ENCODE measurements at places on chromosomes 12 and 14. TPM values are rescaled to one million over a fixed set of nuclear protein-coding genes. Genes with fewer than 3 reads are reported as not detected.
A peak's percentile ranks its signal among the peaks of the same experiment; 100 is the strongest.

- H3K4me1 ChIP-seq = peaks cover 31% of the 10 kb centered on the region
- peak; percentile 99 for DNase-seq
- peaks cover 2% of the 10 kb centered on the region for H3K36me3 ChIP-seq
- no peaks in the 10 kb centered on the region for H3K27me3 ChIP-seq
- peak within 1 kb of the TSS; percentile 95 for H3K4me3 ChIP-seq
Observed at GRCh38 chr14:51239813-51240803, at the start of gene TMX1. TSS of gene TMX1 (plus strand) at chr14:51240247. CDS start at chr14:51240293, 46 bp downstream.

- no peak overlapping the region for H3K4me3 ChIP-seq
- H3K27me3 ChIP-seq = peaks cover 21% of the 10 kb centered on the region
- no peak overlapping the region for H3K27ac ChIP-seq
- no peaks in the 10 kb centered on the region for H3K36me3 ChIP-seq
- no peak for DNase-seq
Observed at GRCh38 chr12:124675881-124676713, 108.7 kb upstream of the NCOR2 start.

- peak overlapping the region; percentile 99 for H3K27ac ChIP-seq
- no peak for DNase-seq
- H3K4me3 ChIP-seq = peak overlapping the region; percentile 95
- peaks cover 25% of the 10 kb centered on the region for H3K4me1 ChIP-seq
- no peaks in the 10 kb centered on the region for H3K36me3 ChIP-seq
- no peaks in the 10 kb centered on the region for H3K27me3 ChIP-seq
Observed at GRCh38 chr12:48105321-48105866, 485 bp downstream of the SENP1 start.

DNA sequence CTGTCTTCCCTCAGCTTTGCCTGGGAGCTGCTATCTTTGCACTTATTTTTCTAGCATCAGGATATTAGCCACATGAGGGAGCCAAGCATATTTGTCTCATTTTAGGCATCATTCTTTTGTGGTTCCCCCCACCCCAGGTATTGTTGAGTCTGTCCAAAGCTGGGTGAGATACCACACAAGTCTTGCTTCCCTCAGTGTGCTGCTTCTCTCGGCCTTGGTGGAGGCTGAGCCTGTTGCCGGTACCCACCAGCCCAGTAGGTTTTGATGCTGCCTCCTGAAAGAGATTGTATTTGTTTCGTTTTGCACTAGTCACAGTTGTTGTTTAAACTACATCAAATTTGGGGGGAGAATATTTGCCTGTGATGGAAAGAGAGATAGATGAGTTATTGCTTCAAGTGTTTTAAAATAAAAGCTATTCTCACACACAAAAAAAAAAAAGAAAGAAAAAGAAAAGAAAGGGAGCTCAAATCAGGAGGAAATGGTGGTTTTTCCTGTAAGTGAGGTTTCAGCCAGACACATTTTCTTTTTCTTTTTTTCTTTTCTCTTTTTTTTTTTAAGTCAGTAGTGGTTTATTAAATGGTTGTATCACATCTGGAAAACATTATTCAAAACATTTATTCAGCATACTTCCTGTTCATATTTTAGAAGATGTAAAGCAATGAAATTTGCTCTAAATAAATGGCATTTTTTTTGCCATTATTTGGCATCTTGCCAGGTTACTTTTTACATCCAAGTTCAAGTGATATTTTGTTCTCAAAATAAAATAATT lies 58.5 kb downstream of the SLC4A8 start:
- no peak overlapping the region for H3K27ac ChIP-seq
- DNase-seq = no peak
- no peaks in the 10 kb centered on the region for H3K27me3 ChIP-seq
- H3K4me1 ChIP-seq = no peaks in the 10 kb centered on the region

DNA sequence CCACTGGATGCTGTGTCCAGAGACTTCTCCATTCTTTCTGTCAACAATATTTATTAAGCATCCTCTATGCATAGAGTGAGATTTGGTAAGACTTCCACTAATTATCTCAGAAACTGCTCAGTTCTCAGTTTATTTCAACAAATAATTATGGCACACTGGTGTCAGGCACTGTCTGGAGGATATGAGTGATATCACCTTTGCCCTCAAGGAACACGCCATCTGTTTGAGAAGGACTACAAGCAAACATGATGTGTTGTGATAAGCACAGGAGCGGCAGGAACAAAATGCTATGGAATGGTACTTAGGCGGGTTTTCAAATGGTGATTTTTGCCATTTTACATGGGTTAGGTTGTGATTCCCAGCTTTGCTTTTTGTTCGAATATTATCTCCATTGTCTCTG lies 229.2 kb downstream of the DPF3 start:
- H3K4me3 ChIP-seq = no peak overlapping the region
- no peak for DNase-seq
- no peaks in the 10 kb centered on the region for H3K4me1 ChIP-seq
- H3K27ac ChIP-seq = no peak overlapping the region

DNA sequence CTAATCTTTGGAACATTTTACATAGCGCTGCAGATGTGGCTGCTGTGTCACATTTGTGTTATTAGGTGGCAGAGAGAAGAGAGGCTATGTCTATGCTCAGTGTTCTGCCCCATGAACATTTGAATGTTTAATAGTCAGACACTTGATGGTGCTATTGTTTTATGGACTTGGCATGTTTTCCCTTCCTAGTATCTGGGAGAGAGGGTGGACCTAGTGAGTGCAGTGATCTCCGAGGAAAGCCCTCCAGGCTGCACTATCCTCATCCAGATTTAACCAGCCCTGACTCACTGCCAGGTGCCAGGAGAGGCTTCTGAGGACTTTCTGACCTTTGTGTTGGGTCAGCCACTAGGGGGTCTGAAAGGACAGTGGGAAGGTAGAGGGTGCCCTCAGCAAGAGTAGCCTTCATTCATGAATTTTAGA lies 24.3 kb downstream of the ZFC3H1 start:
- peaks cover 11% of the 10 kb centered on the region for H3K36me3 ChIP-seq
- no peaks in the 10 kb centered on the region for H3K27me3 ChIP-seq
- no peak overlapping the region for H3K4me3 ChIP-seq
- H3K4me1 ChIP-seq = no peaks in the 10 kb centered on the region
- peak; percentile 53 for DNase-seq

- H3K27me3 ChIP-seq = no peaks in the 10 kb centered on the region
- H3K4me1 ChIP-seq = no peaks in the 10 kb centered on the region
- no peaks in the 10 kb centered on the region for H3K36me3 ChIP-seq
- H3K4me3 ChIP-seq = no peak overlapping the region
Observed at GRCh38 chr14:95941897-95942296, 65.3 kb downstream of the TUNAR start.

ALX1 gene
- total RNA-seq = not detected

DNA sequence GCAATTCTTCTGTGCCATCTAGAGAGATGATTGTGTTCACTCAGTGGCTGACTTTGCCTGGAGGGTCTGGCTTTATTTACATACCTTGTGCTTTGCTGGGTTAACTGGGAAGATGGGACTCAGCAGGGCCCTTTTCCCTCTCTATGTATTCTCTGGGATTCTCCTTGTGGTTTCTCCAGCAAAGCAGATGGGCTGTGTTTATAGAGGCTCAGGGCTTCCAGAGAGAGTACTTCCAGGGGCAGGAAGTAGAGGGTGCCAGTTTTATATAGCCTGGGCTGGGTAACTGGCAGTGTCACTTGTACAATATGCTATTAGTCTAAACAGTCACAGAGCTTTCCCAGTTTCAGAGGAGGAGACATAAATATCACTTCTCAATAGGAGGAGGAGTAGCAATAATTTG lies 509.9 kb downstream of the DIO2 start:
- H3K27me3 ChIP-seq = no peaks in the 10 kb centered on the region
- no peaks in the 10 kb centered on the region for H3K36me3 ChIP-seq
- no peaks in the 10 kb centered on the region for H3K4me1 ChIP-seq
- no peak overlapping the region for H3K27ac ChIP-seq
- DNase-seq = no peak
- H3K4me3 ChIP-seq = no peak overlapping the region

ADAM21 gene
- 0.07 TPM for total RNA-seq

GRCh38 chr14:59301354-59301753 lies 112.9 kb downstream of the DAAM1 start:
- peaks cover 86% of the 10 kb centered on the region for H3K4me1 ChIP-seq
- H3K27me3 ChIP-seq = no peaks in the 10 kb centered on the region
- no peak overlapping the region for H3K27ac ChIP-seq
- H3K36me3 ChIP-seq = no peaks in the 10 kb centered on the region

DNA sequence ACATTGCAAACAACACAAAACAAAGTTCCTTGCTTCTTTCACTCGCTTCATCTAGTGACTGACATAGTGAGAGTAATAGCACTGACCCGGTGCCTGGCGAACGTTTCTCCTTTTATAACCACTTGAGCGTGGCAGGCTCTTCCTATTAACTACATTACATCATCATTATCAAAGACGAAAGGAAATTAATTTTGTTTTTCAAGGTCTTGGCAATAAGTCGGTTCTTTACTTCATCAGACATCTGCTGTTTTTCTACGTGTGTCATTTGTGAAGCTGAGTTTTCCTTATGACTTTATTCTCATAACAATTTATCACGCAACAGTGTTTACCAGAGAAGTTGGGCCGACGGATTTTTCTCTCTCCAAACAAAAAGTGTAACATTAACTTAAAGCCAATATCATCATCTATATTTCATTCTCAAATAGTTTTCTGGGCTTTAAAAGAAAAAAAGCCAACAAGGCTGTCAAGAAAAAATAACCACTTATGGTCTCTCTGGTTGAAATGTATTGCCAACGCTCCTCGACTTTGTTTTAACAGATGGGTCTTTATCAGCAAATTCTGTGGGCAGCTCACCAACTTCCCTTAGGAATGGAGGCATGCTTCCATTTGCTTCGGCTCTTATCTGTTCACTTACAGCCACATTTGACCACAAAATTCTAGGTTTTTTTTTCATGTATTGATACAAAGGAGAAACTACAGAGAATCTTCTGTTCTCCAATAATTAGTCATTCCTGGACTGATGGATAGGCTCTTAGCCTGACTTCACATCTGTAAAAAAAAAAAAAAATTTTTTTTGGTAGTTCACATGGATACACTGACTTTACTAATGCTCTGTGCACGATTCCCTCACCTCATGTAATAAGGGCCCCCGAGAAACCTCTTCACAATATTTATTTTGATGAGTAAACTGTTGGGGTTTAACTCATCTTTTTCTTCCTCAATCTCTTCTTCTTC lies 97.1 kb upstream of the CDKN3 start:
- 0 out of 2 replicates have a peak overlapping the region, but pooled peaks have one; percentile 20 for H3K4me3 ChIP-seq
- peaks cover 34% of the 10 kb centered on the region for H3K4me1 ChIP-seq
- no peak overlapping the region for H3K27ac ChIP-seq

GRCh38 chr12:75888874-75889613 lies 142.5 kb downstream of the PHLDA1 start:
- peaks cover 35% of the 10 kb centered on the region for H3K4me1 ChIP-seq
- H3K27ac ChIP-seq = no peak overlapping the region
- no peak for DNase-seq
- H3K4me3 ChIP-seq = no peak overlapping the region
- no peaks in the 10 kb centered on the region for H3K36me3 ChIP-seq

GRCh38 chr14:71005076-71005475 lies 97.8 kb downstream of the PCNX1 start:
- no peaks in the 10 kb centered on the region for H3K36me3 ChIP-seq
- H3K27ac ChIP-seq = no peak overlapping the region
- H3K4me1 ChIP-seq = peaks cover 8% of the 10 kb centered on the region

DNA sequence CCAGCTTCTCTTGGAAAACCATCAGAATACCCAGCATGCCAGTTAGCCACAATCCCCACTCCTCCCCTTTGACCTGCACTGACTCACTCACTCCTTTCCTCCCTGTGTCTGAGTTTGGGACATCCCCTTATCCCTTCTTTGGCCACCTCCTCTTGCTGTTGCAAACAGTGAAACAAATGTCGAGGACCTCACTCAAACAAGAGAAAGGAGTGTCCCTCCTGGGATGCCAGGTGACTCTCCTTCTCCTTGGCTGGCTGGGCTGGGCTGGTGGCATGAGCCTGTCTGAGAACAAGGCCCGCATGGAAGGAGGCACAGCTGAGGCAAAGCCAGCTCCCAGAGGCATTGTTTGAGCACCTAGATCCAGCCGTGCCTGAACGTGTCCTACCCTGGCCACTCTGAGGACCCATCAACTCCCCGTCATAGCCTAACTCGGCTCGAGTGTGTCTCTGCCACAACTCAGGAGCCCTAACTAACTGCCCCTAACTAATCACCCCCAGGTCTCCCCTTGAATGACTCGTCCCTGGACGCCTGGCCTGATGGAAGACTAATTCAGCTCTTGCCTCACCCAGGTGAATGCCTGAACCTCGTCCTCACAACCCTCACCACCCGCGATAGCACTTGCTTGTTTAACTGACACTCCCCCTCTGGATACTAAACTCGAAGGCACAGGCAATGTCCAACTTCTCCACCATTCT lies 43.0 kb downstream of the NCOR2 start:
- no peaks in the 10 kb centered on the region for H3K36me3 ChIP-seq
- DNase-seq = no peak
- H3K27me3 ChIP-seq = no peaks in the 10 kb centered on the region
- H3K4me3 ChIP-seq = no peak overlapping the region
- H3K4me1 ChIP-seq = peaks cover 13% of the 10 kb centered on the region

DNA sequence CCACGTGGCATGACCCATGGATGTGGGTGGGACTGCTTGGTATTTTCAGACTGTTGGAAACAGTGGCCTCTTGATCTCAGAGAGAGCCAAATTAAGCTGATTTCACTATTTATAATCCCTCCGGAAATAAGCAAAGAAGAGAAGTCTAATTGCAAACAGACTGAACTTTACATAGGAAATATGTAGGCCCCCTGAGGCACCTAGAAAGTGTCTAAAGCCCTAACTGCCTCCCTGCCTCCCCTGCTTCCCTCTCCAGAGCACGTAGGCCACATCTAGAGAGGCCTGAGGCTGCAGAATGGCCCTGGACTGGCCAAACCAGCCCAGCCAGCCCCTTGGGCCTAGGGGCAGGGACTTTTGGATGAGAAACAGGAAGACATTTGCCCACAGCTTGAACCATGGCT lies 123.8 kb downstream of the ZFP36L1 start:
- H3K27me3 ChIP-seq = 0 out of 2 replicates have a peak, but pooled peaks cover 1% of the 10 kb centered on the region
- H3K27ac ChIP-seq = no peak overlapping the region
- peaks cover 35% of the 10 kb centered on the region for H3K4me1 ChIP-seq
- DNase-seq = no peak

GRCh38 chr14:102849526-102850379 lies 72.5 kb downstream of the TRAF3 start:
- no peak overlapping the region for H3K4me3 ChIP-seq
- no peak overlapping the region for H3K27ac ChIP-seq
- no peaks in the 10 kb centered on the region for H3K27me3 ChIP-seq
- H3K36me3 ChIP-seq = no peaks in the 10 kb centered on the region

RESF1 gene
- 19.6 TPM for total RNA-seq

GRCh38 chr14:61090432-61091216 lies 109.6 kb downstream of the SLC38A6 start:
- no peaks in the 10 kb centered on the region for H3K36me3 ChIP-seq
- no peak overlapping the region for H3K27ac ChIP-seq
- DNase-seq = no peak
- no peak overlapping the region for H3K4me3 ChIP-seq

RTRAF gene
- total RNA-seq = 258 TPM

- H3K27ac ChIP-seq = no peak overlapping the region
- no peak overlapping the region for H3K4me3 ChIP-seq
- H3K36me3 ChIP-seq = no peaks in the 10 kb centered on the region
Observed at GRCh38 chr14:83071888-83072501, 1538.3 kb upstream of the SEL1L start.

- no peaks in the 10 kb centered on the region for H3K27me3 ChIP-seq
- H3K4me3 ChIP-seq = no peak overlapping the region
- H3K4me1 ChIP-seq = peaks cover 69% of the 10 kb centered on the region
- H3K36me3 ChIP-seq = no peaks in the 10 kb centered on the region
- peak; percentile 72 for DNase-seq
Observed at GRCh38 chr12:124904306-124905098, 9.9 kb downstream of the UBC start.

Measured in HepG2 (cell line).